ENCODE measurements at places on chromosomes 6 and 20. TPM values are rescaled to one million over a fixed set of nuclear protein-coding genes. Genes with fewer than 3 reads are reported as not detected.

FITM2 gene
- total RNA-seq, result 4.4 TPM

FAM50B gene
- 12.0 TPM for total RNA-seq

CALHM6 gene
- total RNA-seq, result not detected

DEFB132 gene
- total RNA-seq, result not detected

PNRC1 gene
- total RNA-seq, result 33.7 TPM

IPCEF1 gene
- total RNA-seq, result 0.47 TPM

MCCD1 gene
- not detected for total RNA-seq

SLC32A1 gene
- not detected for total RNA-seq

ENPP5 gene
- under 0.01 TPM for total RNA-seq

PTGIS gene
- total RNA-seq, result 295 TPM

DDX43 gene
- total RNA-seq, result 0.32 TPM

SLC22A16 gene
- total RNA-seq, result not detected

RSPH4A gene
- under 0.01 TPM for total RNA-seq

TOX2 gene
- 1.6 TPM for total RNA-seq

BHLHE23 gene
- total RNA-seq, result not detected

RBBP8NL gene
- total RNA-seq, result not detected

KIAA0408 gene
- 1.4 TPM for total RNA-seq

ADGRB3 gene
- total RNA-seq, result 0.16 TPM

MYMX gene
- total RNA-seq, result not detected

VNN1 gene
- total RNA-seq, result not detected

EPHA7 gene
- total RNA-seq, result 0.32 TPM

DNMT3B gene
- total RNA-seq, result 1.1 TPM

MOG gene
- not detected for total RNA-seq

All from bronchial smooth muscle cell (primary cell).